NB4 (cell line): ENCODE measurements at places on chromosomes 7 and 10.

GRCh38 chr10:100334762-100335161 lies 4.7 kb upstream of the PKD2L1 start:
- DNase-seq = no peak

GRCh38 chr7:76231583-76231982 lies 29.9 kb downstream of the SRRM3 start:
- DNase-seq = peak; percentile 34

GRCh38 chr7:133888061-133888930 lies 238.8 kb upstream of the LRGUK start:
- no peak for DNase-seq

GRCh38 chr10:125578658-125579315 lies 104.2 kb downstream of the TEX36 start:
- no peak for DNase-seq

GRCh38 chr10:34255035-34255434 lies 560.1 kb downstream of the PARD3 start:
- peak; percentile 15 for DNase-seq

- no peak for DNase-seq
Observed at GRCh38 chr7:2202361-2202761, 30.4 kb downstream of the MAD1L1 start.

DNA sequence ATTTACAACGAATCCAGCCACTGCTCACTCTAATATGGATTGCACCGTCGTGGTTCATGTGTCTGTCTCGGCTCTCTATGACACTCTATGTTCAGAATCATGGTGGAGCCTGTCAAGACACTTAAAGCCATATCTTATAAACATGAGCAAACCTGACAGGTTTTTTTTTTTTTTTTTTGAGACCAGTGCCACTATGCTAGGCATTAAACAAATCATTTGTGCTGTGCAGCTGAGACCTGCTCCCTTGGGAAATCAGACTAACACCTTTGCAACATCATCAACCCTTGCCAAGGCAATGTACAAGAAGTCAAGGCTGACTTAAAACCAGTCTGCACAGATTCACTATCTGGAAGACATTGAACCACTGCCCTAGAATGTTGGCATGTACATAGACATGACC lies 181.2 kb upstream of the ANK3 start:
- DNase-seq = no peak

DNA sequence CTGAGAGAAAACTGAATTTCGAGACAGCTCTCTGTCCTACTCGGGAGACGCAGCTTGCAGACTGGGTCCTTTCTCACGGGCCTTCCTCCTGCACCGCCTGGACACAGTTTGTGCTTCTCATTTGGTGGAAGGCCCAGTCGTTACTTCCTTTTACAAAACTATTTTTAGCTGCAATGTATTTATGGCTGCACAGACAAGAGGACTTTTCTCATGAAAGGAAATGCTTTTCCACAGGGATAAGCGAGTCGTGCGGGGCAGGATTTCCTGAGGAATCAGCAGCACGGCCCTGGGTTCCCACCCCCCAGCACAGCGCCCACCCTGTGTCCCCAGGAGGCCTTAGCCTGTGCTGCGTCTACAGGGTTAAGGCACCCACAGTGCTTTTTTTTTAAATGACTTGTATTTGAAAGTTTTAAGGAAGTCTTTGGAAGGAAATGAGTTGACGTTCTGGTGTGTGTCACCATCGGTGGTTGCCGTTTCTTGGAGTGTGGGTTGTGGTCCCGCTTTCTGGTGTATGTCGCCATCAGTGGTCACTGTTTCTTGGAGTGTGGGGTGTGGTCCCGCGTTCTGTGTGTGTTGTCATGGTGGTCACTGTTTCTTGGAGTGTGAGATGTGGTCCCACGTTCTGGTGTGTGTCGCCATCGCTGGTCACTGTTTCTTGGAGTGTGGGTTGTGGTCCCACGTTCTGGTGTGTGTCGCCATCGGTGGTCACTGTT lies 50.9 kb downstream of the INPP5A start:
- peak; percentile 99 for DNase-seq

GRCh38 chr10:104824380-104825006 lies 183.4 kb downstream of the SORCS3 start:
- peak; percentile 65 for DNase-seq

DNA sequence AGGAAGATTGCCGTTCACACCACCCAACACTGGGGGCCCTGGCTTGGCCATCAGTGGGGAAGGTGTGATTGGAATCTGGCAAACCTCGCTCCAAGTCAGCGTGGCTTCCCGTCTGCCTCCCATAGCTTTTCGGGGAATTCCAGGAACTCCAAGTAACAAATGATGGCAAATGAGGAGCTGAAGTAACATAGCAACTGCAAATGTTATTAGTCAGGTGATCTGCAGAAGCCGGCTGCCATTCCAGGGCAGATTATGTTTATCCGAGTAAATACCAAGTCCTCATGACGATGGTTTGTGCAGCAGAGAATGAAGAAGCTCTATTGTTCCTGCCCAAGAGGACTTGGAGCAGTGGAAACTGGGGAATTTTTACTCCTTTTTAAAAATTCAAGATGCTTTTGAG lies 270.5 kb upstream of the PODXL start:
- DNase-seq = no peak

GRCh38 chr7:43568529-43568928 lies 14.4 kb upstream of the STK17A start:
- no peak for DNase-seq

DNA sequence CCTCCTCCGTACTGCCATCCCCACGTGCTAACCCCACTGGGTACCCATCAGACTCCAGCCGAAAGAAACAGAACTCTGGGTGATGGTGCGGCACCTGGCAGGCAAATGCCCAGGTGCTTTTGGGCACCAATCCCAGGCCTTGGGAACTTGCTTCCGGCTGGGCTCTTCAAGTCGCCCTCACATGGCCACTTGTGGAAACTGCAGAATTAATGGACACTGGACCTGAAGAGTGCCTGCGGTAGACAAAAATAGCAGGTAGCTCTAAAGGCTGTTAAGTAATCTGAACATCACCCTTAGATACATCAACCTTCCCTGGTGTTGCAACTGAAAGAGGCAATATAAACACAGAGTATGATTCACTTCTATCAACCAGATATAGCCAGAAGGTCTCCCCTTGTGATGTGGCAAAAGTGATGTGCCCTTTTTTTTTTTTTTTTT lies 644.4 kb downstream of the GRM8 start:
- peak; percentile 44 for DNase-seq

- no peak for DNase-seq
Observed at GRCh38 chr10:7857262-7857661, 39.0 kb downstream of the TAF3 start.

DNA sequence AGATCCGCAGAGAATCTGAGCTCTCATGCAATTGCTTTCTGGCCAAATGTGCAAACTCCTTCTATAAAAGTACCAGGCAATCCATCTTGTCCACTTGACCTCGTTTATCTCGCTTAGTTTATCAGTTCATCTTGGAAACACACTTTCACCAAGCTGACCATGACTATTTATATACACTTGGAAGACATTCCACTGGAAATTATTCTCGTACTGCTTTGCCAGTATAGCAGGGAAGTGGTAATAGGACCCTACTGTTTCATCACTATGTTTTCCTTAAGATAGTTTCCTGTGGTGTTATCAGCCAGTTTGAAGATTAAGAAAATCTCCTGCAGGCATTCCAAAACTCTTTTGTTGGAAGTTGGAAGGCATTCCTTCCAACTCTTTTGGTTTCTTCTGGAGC lies 115.3 kb upstream of the FAM171A1 start:
- DNase-seq = no peak

- DNase-seq = no peak
Observed at GRCh38 chr7:19482628-19483027, 226.2 kb downstream of the POLR1F start.

DNA sequence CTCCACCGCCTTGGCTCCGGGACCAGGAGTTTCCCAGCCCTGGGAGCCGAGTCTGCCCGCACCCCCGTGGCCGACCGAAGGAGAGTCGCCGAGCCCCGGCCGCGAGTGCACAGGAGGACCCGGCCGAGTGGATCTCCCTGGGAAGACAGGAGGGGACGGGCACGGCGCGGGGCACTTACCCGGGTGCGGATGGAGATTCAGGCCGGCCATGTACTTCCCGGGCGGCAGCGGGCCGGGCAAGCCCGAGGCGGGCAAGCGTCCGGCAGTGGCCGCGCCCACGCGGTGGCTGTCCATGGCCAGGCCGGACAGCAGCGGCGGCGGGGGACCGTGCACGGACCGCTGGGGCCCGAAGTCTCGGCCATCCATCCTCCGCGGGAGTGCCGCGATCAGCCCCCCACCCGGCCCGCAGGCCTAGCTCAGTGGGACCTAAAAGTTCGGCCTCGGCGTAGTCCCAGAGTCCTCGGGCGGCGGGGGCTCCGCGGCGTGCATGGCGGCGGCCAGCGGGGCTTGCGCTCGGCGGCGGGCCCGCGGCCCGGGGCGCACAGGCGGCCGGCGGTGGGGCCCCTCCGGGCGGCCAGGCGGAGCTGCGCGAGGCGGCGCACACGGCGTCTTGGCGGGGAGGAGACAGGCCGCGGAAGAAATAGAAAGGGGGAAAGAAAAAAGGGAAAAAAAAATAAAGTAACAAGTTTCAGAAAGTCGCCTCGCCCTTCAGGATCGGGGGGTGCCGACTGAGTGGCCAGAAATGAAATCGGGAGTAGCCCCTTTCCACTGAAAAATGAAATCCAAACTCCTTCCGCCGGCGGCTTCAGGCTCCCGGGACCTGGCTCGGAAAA lies 2.5 kb downstream of the TNRC18 start:
- peak; percentile 69 for DNase-seq

- no peak for DNase-seq
Observed at GRCh38 chr10:59991117-59991516, 84.8 kb upstream of the CCDC6 start.

GRCh38 chr10:18159557-18159956 lies 19.3 kb downstream of the CACNB2 start:
- no peak for DNase-seq

DNA sequence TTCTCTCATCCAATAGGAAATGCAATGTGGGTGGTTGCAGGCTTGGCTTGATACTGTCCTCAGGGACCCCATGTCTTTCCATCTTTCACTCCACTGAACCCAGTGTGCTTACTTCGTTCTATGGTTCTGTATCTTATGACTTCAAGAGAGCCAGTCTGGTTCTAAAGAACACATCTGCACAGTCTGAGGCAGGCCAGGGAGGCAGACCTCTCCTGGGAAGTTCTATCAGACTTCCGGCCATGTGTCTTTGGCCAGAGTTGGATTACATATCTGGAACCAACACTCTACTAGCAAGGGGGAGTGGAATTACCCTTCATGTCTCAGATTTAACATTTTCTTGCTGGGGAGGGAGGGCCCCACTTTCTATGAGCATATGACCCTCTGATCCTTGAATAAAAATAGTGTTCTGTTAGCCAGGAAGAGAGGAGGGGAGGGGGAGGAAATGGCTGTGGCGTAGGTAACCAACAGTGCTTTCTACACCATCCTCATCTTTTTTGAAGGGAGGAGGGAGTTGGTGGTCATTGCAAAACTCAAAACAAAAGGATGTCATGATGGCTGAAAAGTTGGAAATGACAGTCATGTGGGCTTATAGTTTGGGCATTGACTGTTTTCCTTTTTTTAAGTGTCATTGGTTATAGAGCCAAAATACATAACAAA lies 370.2 kb downstream of the GATA3 start:
- no peak for DNase-seq

DNA sequence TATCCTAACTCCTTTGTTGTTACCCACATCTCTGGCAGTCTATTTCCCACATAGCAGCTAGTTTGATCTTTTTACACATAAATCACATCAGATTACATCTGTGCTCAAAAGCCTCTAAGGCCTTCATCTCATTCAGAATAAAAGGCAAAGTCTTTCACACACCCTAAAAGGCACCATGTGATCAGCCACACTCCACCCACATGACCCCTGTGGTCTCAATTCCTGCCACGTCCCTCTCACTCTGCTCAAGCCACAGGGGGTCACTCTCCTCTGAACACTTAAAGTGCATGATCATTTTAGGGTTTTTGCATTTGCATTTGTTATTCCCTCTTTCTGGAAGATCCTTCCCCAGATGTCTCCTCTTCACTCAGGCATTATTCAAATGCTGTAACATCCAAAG lies 30.8 kb downstream of the ELAPOR2 start:
- no peak for DNase-seq

DNA sequence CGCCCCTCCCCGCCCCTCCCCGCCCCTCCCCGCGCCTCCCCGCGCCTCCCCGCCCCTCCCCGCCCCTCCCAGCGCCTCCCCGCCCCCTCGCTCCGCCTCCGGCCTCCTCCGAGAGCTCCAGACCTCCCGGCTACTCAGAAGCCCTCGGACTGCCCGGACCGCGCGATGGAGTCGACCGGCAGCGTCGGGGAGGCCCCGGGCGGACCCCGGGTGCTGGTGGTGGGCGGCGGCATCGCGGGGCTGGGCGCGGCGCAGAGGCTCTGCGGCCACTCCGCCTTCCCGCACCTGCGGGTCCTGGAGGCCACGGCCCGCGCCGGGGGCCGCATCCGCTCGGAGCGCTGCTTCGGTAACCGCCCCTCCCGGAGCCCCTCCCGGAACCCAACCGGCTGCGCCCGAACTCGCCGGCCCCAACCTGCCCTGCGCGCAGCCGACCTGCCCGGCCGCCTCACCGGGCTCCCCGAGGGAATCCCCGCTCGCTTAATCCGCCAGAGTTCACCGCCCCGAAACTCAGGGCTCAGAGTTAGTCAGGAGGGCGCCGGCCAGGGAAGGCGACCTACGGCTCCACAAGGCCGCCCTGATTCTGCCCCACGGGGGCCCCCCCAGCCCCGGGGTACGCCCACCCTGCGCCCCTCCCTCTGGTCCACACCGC lies at the start of gene PAOX:
PAOX (plus strand) TSS at position 111 of the 649 bp plus-strand sequence; CDS start at position 166, 55 bp downstream.
- peak; percentile 45 for DNase-seq

GRCh38 chr7:106182904-106183303 lies 70.8 kb upstream of the SYPL1 start:
- DNase-seq = no peak

GRCh38 chr7:79464051-79464450 lies 10.6 kb upstream of the MAGI2 start:
- no peak for DNase-seq

- no peak for DNase-seq
Observed at GRCh38 chr7:55120501-55121198, 101.8 kb downstream of the EGFR start.

- no peak for DNase-seq
Observed at GRCh38 chr7:115122388-115122787, 200.5 kb downstream of the MDFIC start.
